ENCODE measurements at places on chromosomes 12 and 14.

DNA sequence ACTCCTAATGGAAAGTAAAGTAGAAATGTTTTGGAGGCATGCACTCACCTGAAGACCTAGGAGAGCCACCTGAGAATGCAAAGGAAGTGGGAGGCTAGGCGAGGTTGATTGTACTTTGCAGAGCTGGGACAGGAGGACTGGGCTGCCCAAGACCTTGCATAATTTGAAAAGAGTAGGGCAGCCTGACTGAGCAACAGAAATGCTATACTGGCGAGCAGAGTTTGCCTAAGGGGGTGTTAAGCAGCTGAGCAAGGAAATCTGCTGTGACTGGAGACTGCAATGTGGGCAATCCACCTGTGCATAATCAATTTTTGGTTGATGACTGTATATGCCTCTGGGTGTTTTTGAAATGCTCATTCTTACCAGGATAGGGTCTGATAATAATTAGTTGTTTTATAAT, 834.1 kb downstream of the TRHDE start:
- DNase-seq = peak; percentile 9

DNA sequence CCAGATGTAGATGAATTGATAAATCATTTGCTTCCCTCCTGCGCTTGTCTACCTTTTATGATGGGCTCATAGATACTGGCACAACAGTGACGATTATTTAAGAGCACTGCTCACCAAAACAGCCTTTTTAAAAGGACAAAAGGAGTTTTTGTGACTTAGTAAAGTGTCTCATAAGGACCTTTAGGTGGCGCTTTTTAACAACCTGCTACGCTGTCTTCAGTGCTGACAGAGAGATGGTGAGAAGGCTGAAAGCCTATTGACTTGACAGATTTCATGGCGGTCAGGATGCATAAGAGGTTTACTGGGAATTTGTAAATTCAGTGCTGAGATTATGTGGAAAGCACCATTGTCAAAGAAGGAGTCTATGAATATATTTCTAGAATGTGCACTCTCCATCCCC, 87.6 kb downstream of the SLC15A5 start:
- no peak for DNase-seq

- DNase-seq = peak; percentile 32
Observed at GRCh38 chr14:65184032-65184764, 81.9 kb upstream of the MAX start.

DNA sequence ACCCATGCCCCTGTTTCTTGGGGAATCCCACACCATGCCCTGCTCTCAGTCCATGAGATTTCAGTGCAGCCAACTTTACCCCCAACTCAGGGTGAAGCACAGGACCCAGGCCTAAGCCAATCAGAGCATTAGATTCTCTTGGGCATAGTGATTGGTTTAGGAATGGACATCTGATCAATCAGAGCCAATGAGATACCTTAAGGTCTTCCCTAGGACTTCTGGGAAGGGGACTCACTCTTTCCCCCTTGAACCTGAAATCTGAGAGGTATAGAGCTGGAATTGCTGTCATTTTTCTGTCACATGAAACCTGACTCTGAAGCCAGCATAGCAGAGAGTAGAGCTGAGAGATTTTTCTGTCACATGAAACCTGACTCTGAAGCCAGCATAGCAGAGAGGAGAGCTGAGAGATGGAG, 127.1 kb downstream of the ZFP36L1 start:
- DNase-seq = no peak

- DNase-seq = no peak
Observed at GRCh38 chr14:39763402-39763890, 331.2 kb upstream of the FBXO33 start.

DNA sequence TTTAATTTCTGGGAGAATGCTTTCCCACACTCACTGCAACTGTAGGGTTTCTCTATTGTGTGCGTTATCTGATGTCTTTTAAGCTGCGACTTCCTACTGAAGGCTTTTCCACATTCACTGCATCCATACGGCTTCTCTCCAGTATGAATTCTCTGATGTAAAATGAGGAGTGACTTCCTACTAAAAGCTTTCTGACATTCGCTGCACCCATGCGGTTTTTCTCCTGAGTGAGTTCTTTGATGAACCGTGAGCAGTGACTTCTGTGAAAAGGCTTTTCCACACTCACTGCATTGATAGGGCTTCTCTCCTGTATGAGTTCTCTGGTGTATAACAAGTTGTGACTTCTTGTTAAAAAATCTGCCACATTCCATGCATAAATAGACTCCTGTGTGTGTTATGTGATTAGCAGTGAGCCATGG, 29.7 kb downstream of the ZNF605 start:
- peak; percentile 14 for DNase-seq

GRCh38 chr14:90294872-90295271, 36.9 kb downstream of the NRDE2 start:
- DNase-seq = no peak

GRCh38 chr14:86299994-86300393, 770.0 kb downstream of the FLRT2 start:
- peak; percentile 6 for DNase-seq

- DNase-seq = no peak
Observed at GRCh38 chr12:89101440-89101839, 250.9 kb downstream of the DUSP6 start.

DNA sequence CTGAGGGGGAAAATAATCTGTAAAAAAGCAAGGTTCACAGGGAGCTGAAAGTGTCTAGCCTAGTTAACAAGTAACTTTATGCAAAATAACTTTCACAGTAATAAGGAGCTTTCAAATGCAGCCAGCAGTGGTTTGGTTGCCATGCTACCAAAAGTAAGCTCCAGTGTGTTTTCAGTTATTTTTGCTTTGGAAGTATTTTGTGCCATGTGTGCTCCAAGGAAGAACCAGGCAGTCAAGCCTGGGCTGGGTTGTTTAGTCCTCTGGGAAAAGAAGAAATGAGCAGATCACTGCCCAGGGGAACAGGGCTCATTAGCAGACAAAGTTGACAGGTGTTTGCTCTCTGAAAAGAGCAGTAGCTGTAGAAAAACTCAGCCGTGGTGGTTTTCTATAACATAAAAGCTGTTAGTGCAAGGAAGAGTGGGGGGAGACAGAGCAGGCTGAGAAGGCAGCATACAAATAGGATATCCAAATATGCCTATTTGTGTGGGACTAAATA, 92.8 kb upstream of the TMTC2 start:
- DNase-seq = no peak

DNA sequence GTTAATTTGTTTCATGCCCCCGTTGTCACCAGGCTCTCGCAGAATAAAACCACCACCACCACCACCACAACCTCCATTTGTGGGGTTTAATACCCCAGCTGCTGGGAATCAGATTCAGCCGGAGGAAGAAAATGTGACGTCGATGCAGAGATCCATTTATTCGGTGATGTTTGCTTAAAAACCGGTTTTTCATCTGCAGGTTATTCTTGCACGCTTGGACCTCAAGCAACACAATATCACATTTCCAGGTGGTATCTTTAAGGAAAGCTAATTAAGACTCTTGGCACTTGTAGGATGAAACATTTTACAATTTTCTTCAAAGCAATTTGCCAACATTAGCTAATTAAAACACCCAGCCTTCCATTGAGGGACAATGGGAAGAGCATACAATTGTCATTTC, 39.8 kb downstream of the SPRING1 start:
- DNase-seq = no peak

DNA sequence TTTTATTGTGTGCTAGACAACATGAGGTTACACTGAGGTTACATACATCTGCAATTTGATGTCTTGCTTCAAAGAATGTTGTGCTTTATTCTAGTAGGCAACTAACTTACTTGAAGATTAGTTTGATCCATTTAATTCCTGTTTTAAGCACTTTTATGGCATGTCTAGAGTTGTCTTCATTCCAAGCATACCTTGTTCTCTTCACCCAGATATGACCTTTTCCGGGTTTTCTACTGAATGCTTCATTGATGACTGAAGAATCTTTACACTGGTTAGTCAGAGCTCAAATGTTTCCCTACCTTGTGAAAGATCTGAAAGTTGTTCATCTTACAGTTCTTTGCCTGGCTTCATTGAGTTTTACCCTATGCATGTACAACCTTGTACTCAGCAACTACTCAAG, 274.0 kb upstream of the KITLG start:
- DNase-seq = peak; percentile 39

DNA sequence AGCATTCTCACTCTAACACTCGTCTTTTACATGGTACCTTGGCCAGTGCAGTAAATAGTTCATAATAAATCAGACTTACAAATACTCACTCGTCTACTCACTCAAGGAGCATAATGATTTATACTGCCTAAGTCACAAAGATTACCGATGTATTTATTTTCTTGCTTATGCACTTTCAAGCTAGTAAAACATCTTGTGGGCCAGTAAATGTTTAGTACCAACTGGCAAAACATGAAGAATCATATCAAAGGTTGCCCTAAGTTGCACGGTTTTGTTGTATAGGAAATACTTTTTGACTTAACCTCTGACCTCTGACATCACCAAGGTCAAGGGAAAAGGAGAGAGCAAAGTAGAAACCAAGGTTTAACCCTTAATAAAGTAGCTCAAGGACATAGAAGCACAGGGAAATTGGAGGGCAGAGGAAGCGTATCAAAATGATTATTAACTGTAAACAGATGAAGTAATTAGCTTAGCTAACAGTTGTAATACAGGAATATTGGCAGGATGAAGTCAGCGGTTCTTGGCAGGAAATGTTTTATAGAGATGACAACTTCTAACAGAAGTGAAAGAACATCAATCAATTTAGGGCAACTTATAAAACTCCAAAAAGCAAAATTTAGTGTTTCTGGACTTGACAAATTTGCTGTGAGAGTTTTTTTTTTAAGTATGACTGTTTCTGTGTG, 131.9 kb downstream of the HMGA2 start:
- DNase-seq = no peak

GRCh38 chr12:49037111-49037946, 18.8 kb upstream of the PRKAG1 start:
- no peak for DNase-seq

DNA sequence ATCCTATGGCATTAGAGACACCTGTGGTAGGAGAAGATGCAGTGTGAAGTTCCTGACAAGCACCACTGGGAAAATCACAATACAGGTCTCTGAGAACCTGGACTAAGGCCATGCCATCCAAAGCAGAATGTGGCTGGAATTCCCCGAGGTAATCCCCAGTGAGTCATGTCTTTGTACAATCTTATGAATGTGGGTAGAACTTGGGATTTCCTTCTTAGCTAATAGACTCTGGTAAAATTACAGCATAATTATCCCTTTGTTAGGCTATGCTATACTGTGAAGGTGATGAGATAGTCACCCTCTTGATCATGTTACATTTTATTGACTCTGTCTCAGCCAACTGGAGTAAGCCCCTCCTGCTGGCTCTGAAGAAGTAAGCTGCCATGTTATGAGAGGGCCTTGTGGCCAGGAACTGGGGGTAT, 224.3 kb upstream of the DCN start:
- DNase-seq = peak; percentile 28

- DNase-seq = no peak
Observed at GRCh38 chr12:28933864-28934527, 215.1 kb upstream of the FAR2 start.

GRCh38 chr12:92971859-92972524, 42.9 kb upstream of the EEA1 start:
- no peak for DNase-seq

DNA sequence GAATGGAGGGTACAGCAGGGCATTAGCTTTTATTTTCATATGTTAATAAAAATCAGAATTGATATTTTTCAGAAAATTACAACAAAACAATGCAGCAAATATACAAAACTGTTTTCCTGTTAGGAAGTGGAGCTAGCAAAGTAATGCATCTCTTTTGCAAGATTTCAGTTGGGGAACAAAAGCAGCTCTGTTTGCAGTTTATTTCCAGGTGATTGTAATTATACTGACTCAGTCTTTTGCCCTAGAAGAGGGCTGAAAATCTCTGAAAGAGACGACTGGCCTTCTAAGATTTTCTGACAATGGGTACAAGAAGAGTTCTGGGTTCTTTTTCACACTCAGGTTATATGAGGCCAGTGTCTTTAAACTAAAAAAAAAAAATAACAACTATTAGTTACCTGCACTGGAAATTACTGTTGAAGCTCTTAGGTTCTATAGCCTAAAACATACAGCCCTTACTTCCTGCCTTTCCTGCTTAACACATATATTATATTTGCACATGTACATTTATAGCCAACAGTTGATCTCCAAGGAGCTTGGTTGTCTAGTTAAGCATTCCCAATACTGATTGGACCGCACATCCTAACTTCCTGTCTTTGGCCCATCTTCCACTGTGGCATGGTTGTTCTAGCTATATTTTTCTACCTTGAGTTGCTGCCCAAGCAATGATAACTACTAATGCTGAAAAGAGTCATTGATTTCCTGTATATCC, 199.1 kb upstream of the KRR1 start:
- DNase-seq = no peak

DNA sequence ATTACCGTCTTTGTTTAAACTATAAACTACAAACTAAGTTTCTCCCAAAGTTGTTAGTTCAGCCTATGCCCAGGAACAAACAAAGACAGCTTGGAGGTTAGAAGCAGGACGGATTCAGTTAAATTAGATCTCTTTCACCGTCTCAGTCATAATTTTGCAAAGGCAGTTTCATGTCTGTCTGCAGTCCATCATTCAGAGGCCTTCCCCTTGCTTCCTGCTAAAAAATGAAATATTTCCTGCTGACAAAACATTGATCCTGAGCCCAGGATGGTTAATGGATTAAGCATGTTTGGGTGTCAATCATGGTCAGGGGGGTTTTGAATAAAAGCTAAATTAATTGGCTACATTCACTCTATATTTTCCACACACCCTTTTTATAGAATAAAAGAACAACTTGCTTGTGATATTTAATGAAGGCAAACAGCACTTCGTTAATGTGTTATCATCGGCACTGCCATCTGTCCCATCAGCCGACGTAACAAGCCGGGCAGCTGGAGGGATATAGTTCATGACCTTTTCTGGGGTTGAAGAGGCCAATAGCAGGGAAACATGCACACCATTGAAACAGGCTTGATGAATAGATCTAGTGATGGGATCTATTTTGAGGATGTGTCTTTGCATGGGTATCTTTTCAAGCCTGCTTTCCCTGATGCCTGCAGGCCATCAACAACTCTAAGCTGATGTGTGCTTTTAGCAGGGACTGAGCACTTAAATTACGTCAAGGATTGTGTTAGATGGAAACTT, 521.3 kb upstream of the TMEM132C start:
- DNase-seq = no peak

- no peak for DNase-seq
Observed at GRCh38 chr14:61565181-61565580, 130.1 kb upstream of the HIF1A start.

DNA sequence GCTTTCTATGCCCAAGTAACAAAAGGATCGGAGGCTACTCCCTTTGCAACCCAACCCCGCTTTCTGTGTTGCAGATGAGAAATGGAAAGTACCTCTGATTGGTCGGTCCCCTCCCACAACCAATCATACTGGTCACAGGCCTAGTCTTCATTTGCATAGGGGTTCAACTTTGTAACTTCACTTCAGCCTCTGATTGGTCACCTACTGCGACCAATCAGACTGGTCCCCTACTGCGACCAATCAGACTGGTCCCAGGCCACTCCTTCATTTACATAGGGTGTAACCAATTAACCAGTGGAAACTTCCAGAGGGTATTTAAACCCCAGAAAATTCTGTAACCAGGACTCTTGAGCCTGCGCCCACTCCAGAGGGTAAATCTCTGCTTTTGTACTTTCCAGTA, 906.4 kb upstream of the TMEM132C start:
- DNase-seq = peak; percentile 2
